ENCODE measurements at places on chromosomes 1 and 21.
A peak's percentile ranks its signal among the peaks of the same experiment; 100 is the strongest.

DNA sequence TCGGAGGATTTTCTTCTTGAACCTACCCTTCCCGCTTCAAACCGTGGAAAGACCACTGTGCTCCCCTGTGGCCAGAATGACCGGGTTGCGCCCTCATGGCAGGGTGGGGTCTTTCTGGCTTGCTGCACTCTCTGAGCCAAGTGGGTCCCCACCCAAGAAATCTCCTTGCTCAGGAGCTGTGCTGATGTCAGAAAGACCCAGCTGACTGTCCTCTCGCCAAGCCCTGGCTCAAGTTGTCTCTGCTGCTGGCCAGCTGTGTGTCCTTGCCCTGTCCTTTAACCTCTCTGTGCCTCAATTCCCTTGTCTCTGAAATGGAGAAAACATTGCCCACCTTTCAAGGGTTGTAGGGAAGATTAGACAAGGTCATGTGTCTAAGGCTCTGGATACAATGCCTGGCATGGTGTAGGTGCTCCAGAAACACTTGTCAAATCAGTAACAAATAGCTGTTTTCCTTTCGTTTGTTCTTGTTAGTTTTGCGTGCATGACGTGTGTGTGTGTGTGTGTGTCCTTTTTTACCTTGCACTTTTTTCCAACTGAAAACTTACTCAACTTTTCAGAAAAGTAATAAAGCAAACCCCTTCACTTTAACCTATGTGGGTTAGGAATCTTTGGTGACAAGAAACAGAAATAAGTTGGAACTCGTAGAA is 41.1 kb upstream of the RPL11 start:
- H3K27ac ChIP-seq: no peak overlapping the region
- no peaks in the 10 kb centered on the region for H3K36me3 ChIP-seq
- H3K4me1 ChIP-seq: no peaks in the 10 kb centered on the region
- no peaks in the 10 kb centered on the region for H3K27me3 ChIP-seq
- H3K4me3 ChIP-seq: no peak overlapping the region

GRCh38 chr21:42574234-42575027 is 60.8 kb downstream of the SLC37A1 start:
- H3K27me3 ChIP-seq: no peaks in the 10 kb centered on the region
- H3K27ac ChIP-seq: no peak overlapping the region
- no peaks in the 10 kb centered on the region for H3K4me1 ChIP-seq
- H3K4me3 ChIP-seq: no peak overlapping the region

DNA sequence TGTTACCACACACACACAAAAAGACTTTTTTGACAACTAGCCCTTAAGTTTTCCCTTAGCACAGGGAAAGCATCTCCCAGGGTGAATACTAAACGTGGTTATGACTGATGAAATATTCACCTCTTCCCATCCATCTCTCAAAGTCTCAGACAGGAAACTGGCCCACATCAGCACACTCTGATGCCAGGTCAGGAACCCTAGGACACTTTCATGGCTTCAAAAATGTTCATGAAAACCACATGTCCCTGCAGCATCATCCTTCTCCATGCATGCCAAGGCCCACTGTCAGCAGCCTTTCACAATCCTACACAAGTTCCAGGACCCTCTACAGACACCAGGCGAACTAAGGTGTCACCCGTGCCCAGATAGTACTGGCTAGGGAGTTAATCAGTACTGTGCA is 68.7 kb downstream of the DNTTIP2 start:
- H3K36me3 ChIP-seq: no peaks in the 10 kb centered on the region
- H3K4me3 ChIP-seq: no peak overlapping the region
- no peak for DNase-seq
- no peaks in the 10 kb centered on the region for H3K27me3 ChIP-seq
- H3K27ac ChIP-seq: peak overlapping the region; percentile 34

DNA sequence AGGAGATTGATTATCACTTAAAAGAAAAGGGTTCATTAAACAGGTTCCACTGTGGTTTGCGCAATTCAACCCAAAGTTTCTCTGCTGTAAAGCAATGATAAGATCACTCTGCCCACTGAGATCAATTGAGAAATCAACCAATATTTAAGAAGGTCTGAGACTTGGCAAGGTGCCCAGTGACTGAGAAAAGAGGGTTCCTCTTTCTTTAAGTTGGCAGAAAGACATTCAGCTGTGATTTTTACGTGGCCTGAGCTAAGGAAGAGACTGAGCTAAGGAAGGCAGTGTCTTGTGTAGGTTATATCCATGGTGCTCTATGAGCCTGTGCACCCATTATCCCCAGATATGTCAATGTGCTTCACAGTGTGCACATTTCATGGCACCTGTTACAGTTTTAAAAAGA is 344.1 kb downstream of the DISC1 start:
- H3K36me3 ChIP-seq: no peaks in the 10 kb centered on the region
- no peak for DNase-seq
- no peaks in the 10 kb centered on the region for H3K27me3 ChIP-seq
- no peak overlapping the region for H3K4me3 ChIP-seq
- H3K27ac ChIP-seq: no peak overlapping the region

DNA sequence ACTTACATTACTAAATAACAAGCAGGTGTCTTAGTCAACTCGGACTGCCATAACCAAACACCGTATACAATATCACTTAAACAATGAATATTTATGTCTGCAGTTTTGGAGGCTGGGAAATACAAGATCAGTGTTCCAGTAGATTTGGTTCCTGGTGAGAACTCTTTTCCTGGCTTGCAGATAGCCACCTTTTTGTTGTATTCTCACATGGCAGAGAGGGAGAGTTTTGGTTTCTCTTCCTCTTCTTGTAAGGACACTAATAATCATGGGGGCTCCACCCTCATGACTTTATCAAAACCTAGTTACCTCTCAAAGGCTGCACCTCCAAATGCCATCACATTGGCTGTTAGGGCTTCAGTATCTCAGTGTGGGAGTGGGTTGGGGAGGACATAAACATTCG is 82.9 kb upstream of the CACYBP start:
- H3K4me3 ChIP-seq: no peak overlapping the region
- no peaks in the 10 kb centered on the region for H3K27me3 ChIP-seq
- no peaks in the 10 kb centered on the region for H3K36me3 ChIP-seq
- no peak overlapping the region for H3K27ac ChIP-seq
- DNase-seq: no peak

DNA sequence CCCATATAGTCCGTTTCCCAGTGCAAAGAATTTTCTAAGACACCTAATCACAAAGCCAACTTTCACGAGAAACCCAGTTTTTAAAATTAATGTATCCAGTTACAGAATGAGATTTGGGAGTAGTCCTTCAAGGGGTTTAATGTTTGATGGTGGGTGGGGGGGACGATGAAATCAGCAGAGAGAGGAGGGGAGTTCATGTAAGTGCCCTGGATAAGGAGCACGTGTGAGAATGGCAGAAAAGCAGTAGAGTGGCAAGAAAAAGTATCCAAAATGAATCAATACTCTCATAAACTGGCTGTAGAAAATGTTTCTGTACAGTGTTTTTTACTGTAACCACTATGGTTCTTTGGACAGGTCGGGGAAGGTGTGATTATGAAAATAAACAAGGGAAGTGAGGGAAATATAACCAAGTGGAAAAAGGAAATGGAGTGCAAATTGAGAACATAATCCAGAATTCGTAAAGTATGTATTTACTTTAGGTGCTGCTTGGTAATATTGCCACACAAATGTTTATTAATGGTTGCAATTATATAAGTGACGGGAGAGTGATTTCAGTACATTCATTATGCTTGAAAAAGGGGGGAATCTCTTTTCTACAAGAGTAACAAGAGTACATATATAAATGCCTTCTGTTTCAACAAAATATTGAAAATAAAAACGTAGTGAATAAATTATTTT is 118.7 kb upstream of the RRP15 start:
- no peaks in the 10 kb centered on the region for H3K36me3 ChIP-seq
- peaks cover 3% of the 10 kb centered on the region for H3K4me1 ChIP-seq
- H3K4me3 ChIP-seq: no peak overlapping the region
- H3K27ac ChIP-seq: no peak overlapping the region
- DNase-seq: no peak

DNA sequence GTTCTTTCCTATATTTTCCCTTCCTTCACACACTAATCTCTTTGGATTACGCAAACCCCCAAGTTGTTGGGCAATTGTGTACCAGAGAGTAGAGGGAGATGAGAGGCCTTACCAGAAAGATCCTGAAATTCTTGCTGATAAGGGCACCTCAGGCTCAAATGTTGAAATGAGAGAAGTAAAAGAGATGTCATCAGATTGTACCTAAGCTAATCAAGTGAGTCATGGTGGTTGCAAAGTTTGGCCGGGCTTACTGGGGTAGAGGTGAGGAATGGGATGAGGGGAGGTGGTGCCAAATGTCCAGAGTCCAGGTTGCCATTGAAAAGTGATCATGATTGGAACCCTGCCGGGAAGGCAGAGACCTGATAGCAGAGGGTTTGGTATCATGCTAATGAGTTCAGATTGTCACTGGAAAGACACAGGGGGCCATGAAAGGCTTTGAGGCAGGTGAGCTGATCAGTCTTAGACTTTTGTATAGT is 43.1 kb downstream of the OPTC start:
- no peaks in the 10 kb centered on the region for H3K4me1 ChIP-seq
- no peak overlapping the region for H3K4me3 ChIP-seq
- no peaks in the 10 kb centered on the region for H3K27me3 ChIP-seq
- H3K36me3 ChIP-seq: no peaks in the 10 kb centered on the region

- no peaks in the 10 kb centered on the region for H3K27me3 ChIP-seq
- H3K4me1 ChIP-seq: peaks cover 2% of the 10 kb centered on the region
- no peak overlapping the region for H3K4me3 ChIP-seq
- H3K36me3 ChIP-seq: no peaks in the 10 kb centered on the region
- H3K27ac ChIP-seq: no peak overlapping the region
Measured at GRCh38 chr21:45258466-45258865, 29.2 kb downstream of the POFUT2 start.

DNA sequence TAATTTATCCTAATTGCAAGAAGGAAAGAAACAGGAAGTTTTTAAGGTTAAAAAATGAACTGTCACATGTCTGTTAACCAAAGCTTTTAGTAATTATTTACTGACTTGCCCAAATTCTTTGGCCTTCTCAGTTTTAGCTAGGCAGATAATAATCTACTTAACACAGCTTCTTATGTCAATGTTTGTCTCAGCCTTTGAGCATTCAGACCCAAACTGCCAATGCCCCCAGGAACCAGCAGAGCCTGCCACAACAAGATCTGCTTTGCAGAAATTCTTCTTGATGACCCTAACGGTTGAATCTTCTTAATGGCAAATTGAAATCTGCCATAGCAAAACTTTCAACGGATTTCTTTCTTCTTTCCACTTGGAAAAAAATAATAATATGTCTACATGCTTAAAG is 792.4 kb upstream of the ADGRL2 start:
- no peak overlapping the region for H3K27ac ChIP-seq
- no peaks in the 10 kb centered on the region for H3K36me3 ChIP-seq
- H3K27me3 ChIP-seq: no peaks in the 10 kb centered on the region
- H3K4me1 ChIP-seq: no peaks in the 10 kb centered on the region
- H3K4me3 ChIP-seq: no peak overlapping the region

DNA sequence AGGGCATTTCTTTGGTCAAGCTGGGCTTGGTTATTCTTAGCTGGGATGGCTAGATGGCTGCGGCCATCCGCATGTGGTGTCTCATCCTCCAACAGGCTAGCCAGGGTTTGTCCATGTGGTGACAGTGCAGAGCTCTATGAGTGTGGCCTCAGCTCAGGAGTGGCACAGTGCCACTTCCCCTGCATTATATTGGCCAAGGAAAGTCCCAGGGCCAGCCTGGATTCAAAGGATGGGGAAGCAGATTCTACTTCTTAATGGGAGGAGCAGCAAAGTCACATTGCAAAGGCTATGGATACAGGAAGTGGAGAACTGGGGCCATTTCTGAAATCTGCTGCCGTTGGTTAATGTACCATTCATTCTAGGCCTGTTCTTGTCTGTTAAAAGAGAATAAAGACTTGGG is 34.4 kb downstream of the STUM start:
- DNase-seq: no peak
- H3K36me3 ChIP-seq: no peaks in the 10 kb centered on the region
- H3K27me3 ChIP-seq: peaks cover 3% of the 10 kb centered on the region
- no peak overlapping the region for H3K27ac ChIP-seq

DNA sequence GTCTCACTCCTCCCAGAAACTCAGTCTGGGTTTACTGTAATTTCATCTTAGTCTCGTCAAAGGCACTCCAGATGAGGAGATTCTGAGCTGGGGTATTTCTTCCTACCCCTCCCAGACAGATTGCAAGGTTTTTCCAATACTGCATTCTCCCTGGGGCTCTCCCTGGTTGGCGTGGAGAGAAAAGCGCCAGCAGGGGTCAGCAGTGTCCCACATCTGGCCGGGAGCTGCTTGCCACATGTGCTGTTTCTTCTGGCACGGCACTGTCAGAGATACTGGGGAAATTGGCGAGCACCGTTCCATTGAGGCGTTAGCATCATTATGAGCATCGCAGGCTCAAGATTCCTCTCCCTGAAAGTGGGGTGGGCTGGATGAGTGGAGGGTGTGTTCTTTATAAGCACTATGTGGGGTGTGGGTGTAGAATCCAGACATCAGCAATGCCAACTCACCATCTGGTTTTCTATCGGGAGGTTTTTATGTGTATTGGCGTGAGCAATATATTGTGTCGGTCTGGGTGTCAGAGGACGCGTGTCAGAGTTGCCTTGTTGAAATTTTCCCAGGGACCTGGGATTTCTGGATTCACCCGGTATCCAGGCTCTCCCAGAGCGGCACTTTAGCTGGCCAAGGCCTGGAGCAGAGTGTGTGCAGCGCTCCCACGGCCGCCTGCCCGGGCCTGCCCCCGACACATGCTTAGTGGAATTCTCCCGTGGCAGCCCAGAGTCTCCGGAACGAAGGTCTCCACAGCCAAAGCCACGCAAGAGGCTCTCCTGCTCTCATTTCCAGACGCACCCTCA is 8.0 kb upstream of the NAV1 start:
- H3K4me1 ChIP-seq: peaks cover 11% of the 10 kb centered on the region
- H3K4me3 ChIP-seq: no peak overlapping the region
- DNase-seq: no peak
- no peak overlapping the region for H3K27ac ChIP-seq

Measured in Panc1 (cell line).